ENCODE measurements at places on chromosomes 7 and 10. TPM values are rescaled to one million over a fixed set of nuclear protein-coding genes. Genes with fewer than 3 reads are reported as not detected.

DNAH11 gene
- total RNA-seq: not detected

RELN gene
- total RNA-seq: 0.50 TPM

POLR1F gene
- 19.7 TPM for total RNA-seq

ABCA13 gene
- total RNA-seq: 1.5 TPM

HOXA11 gene
- total RNA-seq: 0.96 TPM

C10orf105 gene
- total RNA-seq: under 0.01 TPM

PVRIG gene
- total RNA-seq: not detected

SCART1 gene
- 1.3 TPM for total RNA-seq

LRRC17 gene
- not detected for total RNA-seq

C7orf33 gene
- total RNA-seq: not detected

ZNF467 gene
- total RNA-seq: 0.17 TPM

HMX2 gene
- total RNA-seq: not detected

LEP gene
- total RNA-seq: not detected

CCM2 gene
- 73.2 TPM for total RNA-seq

NKX6-2 gene
- total RNA-seq: not detected

RADIL gene
- total RNA-seq: 0.17 TPM

IL15RA gene
- total RNA-seq: 2.2 TPM

SPDYE2 gene
- total RNA-seq: not detected

NEUROG3 gene
- total RNA-seq: not detected

LOXL4 gene
- not detected for total RNA-seq

KLF14 gene
- total RNA-seq: not detected

ATP6V0E2 gene
- 12.5 TPM for total RNA-seq

FOXI2 gene
- not detected for total RNA-seq

GPR37 gene
- 1.2 TPM for total RNA-seq

FKBP6 gene
- not detected for total RNA-seq

RAB19 gene
- total RNA-seq: 0.89 TPM

PTPN20 gene
- 8.5 TPM for total RNA-seq

CALHM1 gene
- not detected for total RNA-seq

SLC13A1 gene
- total RNA-seq: not detected

ENTPD1 gene
- total RNA-seq: not detected

BMPER gene
- total RNA-seq: not detected

ADAM12 gene
- total RNA-seq: 0.26 TPM

CHAT gene
- not detected for total RNA-seq

NCF1 gene
- 0.91 TPM for total RNA-seq

VIPR2 gene
- not detected for total RNA-seq

NDUFB2 gene
- 77.0 TPM for total RNA-seq

SHTN1 gene
- total RNA-seq: 6.0 TPM

TMEM139 gene
- 23.6 TPM for total RNA-seq

MRLN gene
- not detected for total RNA-seq

ZFYVE27 gene
- 26.8 TPM for total RNA-seq
